ENCODE measurements at places on chromosomes 3 and 15. TPM values are rescaled to one million over a fixed set of nuclear protein-coding genes. Genes with fewer than 3 reads are reported as not detected.

NANOGP8 gene
- not detected for total RNA-seq

CADM2 gene
- total RNA-seq, result not detected

IMPG2 gene
- 0.59 TPM for total RNA-seq

CHRNA3 gene
- total RNA-seq, result not detected

ERICH6 gene
- not detected for total RNA-seq

PDCD7 gene
- total RNA-seq, result 16.5 TPM

IMPDH2 gene
- total RNA-seq, result 181 TPM

NMNAT3 gene
- 0.32 TPM for total RNA-seq

RPS27L gene
- 170 TPM for total RNA-seq

BUB1B gene
- 3.6 TPM for total RNA-seq

SOX2 gene
- not detected for total RNA-seq

SRGAP3 gene
- total RNA-seq, result 1.5 TPM

ABCC5 gene
- 33.7 TPM for total RNA-seq

SLC9C1 gene
- total RNA-seq, result 0.30 TPM

BCHE gene
- 54.9 TPM for total RNA-seq

DGKG gene
- 6.7 TPM for total RNA-seq

CFAP92 gene
- 0.05 TPM for total RNA-seq

SLC35G2 gene
- total RNA-seq, result 9.0 TPM

FBXO40 gene
- total RNA-seq, result not detected

BNC1 gene
- total RNA-seq, result 23.3 TPM

SERPINI2 gene
- total RNA-seq, result not detected

DOCK3 gene
- total RNA-seq, result under 0.01 TPM

ENTPD3 gene
- 0.14 TPM for total RNA-seq

CCDC71 gene
- 19.7 TPM for total RNA-seq

IL17RE gene
- total RNA-seq, result 0.23 TPM

TMCO5A gene
- total RNA-seq, result not detected

REC114 gene
- not detected for total RNA-seq

TMIE gene
- not detected for total RNA-seq

OIP5 gene
- total RNA-seq, result 0.59 TPM

Data from smooth muscle cell of the umbilical artery (primary cell).